ENCODE measurements at places on chromosomes 1 and 21.

GRCh38 chr1:195591917-195592672, 1016.1 kb downstream of the KCNT2 start:
- no peak for DNase-seq

DNA sequence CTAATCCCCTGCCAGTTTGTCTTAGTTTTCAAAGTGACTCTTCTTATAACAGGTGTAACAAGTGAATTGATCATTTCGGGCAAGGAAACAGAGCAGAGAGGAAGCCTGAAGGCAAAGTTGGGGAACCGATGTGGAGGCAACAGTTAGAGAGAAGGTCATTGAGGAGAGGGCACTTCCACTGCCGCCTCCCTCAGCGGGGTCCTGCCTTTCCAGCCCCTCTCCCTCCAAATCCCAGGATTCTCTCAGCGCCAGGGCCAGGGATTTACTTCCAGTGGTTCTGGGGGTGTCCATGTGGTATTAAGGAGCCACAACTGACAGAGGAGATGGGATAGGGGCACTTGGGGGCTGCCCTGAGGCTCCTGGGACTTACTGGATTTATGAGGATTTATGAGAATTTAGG, 39.7 kb upstream of the PDE9A start:
- no peak for DNase-seq

- DNase-seq, result no peak
Observed at GRCh38 chr1:116537898-116538297, 32.9 kb downstream of the CD58 start.

DNA sequence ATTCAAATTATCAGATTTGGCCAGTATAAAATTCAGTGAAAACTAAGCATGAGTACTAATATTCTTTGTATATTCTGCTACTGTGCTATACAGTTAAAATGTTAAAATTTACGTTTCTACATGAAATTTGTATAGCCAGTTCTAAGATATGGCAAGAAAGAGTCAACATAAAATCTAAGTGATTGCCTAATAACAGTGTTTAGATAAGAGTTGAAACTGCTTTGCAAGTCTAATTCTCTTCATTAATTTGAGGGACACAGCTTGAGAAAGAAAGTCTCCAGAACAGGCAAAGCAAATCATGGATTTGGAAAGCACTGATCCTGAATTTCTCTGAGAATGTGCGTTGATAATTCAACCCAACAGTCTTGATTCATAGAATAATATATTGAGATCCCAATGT, 630.9 kb upstream of the USP24 start:
- no peak for DNase-seq

GRCh38 chr1:233240829-233241682, 54.5 kb downstream of the PCNX2 start:
- DNase-seq, result peak; percentile 1

DNA sequence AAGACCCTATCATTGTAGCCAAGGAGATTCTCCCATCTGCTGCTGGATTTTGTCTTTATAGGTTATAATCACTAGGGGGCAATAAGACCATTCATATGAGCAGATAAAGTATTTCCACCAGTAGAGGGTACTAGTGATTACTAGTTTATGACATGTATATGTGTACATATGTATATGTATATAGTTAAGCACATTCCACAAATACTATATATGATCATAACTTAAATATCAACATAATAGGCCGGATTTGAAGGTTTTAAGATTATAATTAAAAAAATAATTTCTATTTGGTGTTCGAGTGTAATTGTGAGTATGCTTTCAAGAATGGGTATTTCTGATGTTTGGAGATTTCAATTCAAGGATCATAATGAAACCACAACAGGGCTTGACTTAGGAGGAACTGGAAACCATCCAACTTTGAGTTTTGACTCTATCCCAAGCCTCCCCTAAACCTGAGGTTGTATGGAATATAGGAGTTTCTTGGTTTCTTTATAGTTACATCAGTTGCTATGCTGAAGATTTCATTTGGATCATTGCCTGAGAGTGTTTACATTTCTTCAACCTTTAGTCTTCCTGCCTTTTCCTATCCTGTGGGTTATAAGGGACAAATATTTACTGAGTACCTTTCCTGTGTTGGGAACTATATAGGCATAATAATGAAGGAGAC, 16.9 kb downstream of the TCEANC2 start:
- DNase-seq, result no peak

DNA sequence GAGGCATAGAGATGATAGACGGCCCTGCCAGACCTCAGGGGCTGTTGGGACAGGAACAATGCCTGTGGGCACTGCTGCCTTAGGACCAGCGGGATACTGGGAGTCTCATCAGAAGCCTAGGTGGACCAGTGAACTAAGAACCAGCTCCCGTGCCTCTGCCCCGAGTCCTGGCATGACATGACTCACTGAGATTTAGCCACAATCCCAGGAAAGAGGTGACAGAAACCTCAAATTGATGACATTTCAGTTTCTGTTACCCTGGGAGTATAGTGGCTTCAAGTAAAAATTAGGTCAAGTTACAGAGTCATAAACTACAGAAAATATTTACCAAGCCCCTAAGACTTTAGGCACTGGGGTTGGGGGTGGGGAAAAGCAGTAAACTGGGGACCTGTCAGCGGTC, 74.6 kb upstream of the GADD45A start:
- DNase-seq, result no peak

GRCh38 chr1:47225430-47226100, 6.5 kb downstream of the TAL1 start:
- DNase-seq, result no peak

DNA sequence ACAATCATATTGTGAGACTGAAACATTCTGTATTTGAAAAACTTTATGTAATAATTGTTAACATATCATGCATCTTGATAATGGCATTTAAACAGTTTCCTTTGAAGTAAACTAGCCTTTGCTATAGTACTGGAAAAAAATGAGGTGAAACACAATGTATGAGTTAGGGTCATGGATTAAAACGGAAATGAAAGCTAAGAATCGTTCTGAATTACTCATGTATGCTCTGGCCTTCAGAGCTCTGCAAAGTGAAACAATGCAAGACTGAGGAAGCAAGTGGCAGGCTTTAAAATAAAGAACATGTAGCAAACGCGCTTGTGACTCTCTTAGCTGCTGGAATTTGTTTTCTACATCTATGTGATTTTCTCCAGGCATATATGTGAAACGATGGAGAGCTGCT, 317.1 kb downstream of the DPYD start:
- no peak for DNase-seq

GRCh38 chr21:45416620-45417019, 11.7 kb downstream of the COL18A1 start:
- no peak for DNase-seq

GRCh38 chr1:101293461-101294051, 56.7 kb downstream of the S1PR1 start:
- DNase-seq, result no peak

GRCh38 chr1:210381934-210382333, 53.2 kb downstream of the HHAT start:
- DNase-seq, result no peak

All from activated naive CD4-positive, alpha-beta T cell (primary cell).